HuH-7 (cell line): ENCODE measurements at places on chromosomes 4 and X.

- no peak for DNase-seq
Measured at GRCh38 chr4:24894243-24894642, 18.6 kb downstream of the CCDC149 start.

GRCh38 chrX:39599339-39599738 is 498.4 kb downstream of the BCOR start:
- no peak for DNase-seq

DNA sequence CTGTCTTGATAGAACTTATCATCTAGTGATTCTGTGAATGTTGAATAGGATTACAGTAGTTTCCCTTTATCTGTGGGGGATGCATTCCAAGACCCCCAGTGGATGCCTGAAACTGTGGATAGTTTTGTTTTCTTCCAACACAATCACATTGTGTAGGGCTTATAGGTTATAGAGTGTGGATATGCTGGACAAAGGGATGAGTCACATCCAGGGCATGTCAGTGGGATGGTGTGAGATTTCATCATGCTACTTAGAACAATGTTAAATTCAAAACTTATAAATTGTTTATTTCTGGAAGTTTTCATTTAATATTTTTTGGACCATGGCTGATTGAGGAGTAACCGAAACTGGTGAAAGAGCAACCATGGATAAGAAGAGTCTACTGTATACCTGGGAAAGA is 432.3 kb upstream of the ATOH1 start:
- DNase-seq, result no peak

- DNase-seq, result no peak
Measured at GRCh38 chr4:134216411-134216810, 14.8 kb upstream of the PABPC4L start.

- no peak for DNase-seq
Measured at GRCh38 chr4:174154215-174154854, 129.1 kb downstream of the FBXO8 start.

GRCh38 chr4:95232358-95233156 is 316.2 kb downstream of the UNC5C start:
- no peak for DNase-seq

GRCh38 chr4:138540056-138540800 is 298.1 kb upstream of the SLC7A11 start:
- no peak for DNase-seq

GRCh38 chr4:183149616-183150539 is 50.8 kb downstream of the WWC2 start:
- no peak for DNase-seq

GRCh38 chr4:147651563-147651962 is 32.4 kb downstream of the PRMT9 start:
- no peak for DNase-seq

DNA sequence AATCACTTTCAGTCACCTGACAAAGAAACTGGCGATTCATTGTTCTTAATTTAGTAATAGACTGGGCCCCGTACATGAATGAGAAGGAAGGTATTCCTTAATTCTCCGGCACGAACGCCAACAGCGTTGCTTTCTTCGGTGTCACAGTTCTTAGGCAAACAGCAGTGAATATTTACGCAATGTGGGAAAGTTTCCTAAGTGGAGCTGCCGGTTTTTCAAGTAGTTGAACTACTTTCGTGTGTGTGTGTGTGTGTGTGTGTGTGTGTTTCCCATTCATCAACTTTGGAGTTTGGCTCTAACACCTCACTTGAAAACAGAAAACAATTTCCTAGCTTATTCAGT is 651 bp downstream of the NXT2 start:
- peak; percentile 8 for DNase-seq

- no peak for DNase-seq
Measured at GRCh38 chrX:136531951-136532350, at the start of gene VGLL1. Gene VGLL1, plus strand, starts transcription at chrX:136532215. Its CDS starts 3,806 bp downstream, at chrX:136536021.

GRCh38 chr4:20353646-20354045 is 101.9 kb downstream of the SLIT2 start:
- no peak for DNase-seq

DNA sequence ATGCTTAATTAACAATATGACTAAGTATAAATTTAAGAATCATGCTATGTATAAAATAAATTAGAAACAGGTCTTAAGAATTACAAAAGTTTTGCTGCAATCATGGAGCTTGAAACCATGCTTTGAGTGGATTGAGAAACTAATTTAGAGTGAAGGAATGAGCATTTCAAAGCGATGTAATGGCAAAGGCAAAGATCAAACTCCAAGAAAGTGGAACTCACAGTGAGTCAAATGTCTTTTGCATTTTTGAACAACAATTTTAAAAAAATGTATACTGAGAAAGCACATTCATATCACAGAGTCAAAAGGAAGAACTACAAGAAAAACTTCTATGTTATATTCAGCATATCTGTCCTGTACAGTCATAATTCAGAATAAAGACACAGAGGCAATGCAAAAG is 6.6 kb downstream of the GPRIN3 start:
- no peak for DNase-seq

GRCh38 chr4:150514709-150515108 is 67.2 kb upstream of the MAB21L2 start:
- DNase-seq, result no peak

- no peak for DNase-seq
Measured at GRCh38 chrX:148540671-148541583, 40.5 kb downstream of the AFF2 start.

DNA sequence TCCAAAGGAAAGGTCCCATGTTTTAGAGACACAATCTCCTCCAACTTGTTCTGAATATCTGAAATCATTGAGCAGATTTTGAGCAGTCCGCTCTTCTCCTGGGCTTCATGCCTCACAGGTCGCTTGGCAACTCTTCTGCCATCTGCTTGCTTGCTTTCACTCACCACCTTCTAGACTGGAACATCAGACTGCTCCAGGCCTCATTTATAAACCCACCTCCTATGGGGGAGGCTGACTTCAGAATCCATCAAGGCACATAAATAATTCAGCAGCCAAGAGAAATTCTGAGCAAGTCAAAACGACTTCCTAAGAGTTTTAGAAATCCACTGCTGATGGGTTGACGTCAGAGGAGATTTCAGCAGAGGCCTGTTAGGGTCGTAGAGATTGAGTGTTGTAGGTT is 64.1 kb downstream of the FAM184B start:
- no peak for DNase-seq

- DNase-seq, result peak; percentile 24
Measured at GRCh38 chrX:40314070-40314469, 216.3 kb upstream of the BCOR start.

- no peak for DNase-seq
Measured at GRCh38 chr4:77849278-77849965, 13.2 kb upstream of the MRPL1 start.

DNA sequence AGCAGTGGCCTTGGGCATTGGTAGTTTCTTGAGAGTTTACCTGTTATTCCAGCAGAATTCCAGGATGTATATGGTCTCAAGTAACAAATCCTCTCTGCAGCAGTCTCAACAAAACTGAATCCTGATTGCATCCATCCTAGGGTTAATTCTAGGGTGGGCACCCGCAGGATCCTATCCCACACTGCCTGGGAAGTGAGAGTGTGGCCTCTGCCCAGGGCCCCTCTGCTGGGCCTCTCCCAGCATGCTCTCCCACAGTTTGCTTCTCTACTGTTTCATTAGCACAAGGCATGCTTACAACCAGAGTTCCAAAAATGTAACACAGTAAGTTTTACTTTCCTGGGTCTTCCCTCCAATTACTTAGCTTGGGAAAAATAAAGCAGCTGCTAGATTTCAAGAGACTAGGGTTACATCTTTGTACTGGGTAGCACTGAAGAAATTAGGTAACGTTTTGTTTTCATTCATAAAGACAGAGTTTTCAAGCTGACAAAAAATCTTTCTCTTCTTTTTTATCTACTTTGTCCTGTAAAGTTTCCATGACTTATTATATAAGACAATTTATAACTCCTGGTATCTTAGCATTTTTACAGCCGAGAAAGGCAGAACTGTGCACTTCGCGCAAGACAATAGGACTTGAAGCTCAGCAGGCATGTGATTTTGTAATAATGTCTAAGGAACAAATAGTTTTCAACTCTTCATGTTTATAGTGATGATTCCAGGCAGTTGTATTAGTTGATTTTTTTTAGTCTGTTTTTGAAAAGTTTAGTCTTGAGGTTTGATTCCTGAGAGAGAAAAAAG is 131.2 kb upstream of the PCDH18 start:
- DNase-seq, result no peak

GRCh38 chrX:132090403-132091159 is 37.2 kb downstream of the FRMD7 start:
- DNase-seq, result no peak

- no peak for DNase-seq
Measured at GRCh38 chrX:150099316-150099715, 161.0 kb upstream of the EOLA2 start.

DNA sequence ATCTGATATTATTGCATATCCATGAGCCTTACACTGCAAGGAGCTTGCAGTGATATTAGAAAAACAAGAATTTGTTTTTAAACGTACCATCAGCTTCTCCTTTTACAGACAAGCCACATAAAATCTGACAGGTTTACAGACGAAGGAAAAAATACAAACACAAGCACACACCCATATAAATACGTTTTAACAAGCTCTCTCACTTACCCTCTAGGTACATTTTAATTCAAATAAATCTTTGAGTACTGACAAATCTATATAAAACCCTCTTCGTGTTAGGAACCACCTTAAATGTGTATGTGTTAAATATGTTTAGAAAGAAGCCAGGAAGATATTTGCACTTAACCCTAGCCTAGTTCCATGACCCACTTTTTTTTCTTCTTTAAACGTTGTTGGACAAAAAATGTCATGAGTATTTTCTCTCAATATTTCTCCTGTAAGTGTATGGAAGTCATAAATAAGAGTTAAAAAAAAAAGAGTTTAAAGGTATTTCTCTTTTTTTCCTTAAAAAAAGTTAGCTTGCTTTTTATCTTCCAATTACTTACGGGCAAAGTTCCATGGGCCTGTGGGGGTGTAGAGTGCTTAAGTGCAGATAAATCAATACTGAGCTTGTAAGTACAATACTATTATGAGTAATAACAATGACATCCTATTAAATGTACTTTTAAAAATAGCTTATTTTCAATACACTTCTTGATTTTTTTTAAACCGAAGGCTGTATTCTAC is 1.5 kb downstream of the ARAP2 start:
- DNase-seq, result no peak

DNA sequence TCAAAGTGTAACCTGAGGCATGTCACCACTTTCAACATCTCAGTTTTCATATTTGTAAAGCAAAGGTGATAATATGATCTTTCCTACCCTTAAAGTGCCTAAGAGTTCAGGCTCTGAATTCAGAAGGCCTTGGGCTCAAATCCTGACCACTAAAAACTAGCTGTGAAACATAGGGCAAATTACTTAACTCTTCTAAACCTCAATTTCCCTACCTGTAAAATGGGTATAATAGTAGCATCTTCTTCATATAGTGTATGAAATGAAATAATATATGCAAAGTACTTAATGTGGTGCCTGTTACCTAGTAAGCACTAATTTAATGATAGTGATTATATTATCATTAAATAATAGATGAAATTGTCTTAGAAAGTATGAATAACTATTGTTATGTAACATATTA is 7.0 kb upstream of the WDR44 start:
- no peak for DNase-seq

DNA sequence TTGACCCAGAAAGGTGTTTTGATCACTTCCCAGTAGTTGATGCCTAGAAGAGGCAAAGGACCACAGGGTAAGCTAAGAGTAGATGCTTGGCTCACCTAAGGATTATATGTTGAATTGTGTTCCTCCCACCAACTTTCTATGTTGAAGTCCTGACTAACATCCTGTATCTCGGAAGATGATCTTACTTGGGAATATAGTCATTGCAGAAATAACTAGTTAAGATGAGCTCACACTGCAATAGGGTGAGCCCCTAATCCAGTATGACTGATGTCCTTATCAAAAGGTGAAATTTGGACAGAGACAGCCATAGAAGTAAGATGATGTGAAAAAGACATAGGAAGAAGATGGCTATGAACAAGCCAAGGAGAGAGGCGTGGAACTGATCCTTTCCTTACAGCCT is 3.3 kb upstream of the HMGB2 start:
- no peak for DNase-seq

DNA sequence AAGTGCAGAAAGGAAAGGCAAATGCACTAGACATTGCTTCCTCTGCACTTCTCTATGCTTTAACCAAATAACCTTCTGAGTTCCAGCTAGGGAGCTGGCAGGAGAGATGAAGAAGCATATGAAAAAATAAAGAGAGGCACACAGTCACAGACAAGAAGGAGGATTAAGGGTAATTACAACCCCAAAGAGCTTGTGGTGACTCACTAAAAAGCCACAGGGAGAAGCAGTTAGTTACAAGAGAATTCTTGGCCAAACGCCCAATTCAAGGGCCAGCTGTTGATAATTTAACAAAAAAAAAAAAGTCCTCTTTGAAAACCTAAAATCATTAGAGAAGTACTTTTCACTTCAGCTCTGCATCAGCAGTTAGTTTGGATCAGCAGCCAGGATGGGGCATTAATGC is 478.0 kb downstream of the KCNIP4 start:
- no peak for DNase-seq

DNA sequence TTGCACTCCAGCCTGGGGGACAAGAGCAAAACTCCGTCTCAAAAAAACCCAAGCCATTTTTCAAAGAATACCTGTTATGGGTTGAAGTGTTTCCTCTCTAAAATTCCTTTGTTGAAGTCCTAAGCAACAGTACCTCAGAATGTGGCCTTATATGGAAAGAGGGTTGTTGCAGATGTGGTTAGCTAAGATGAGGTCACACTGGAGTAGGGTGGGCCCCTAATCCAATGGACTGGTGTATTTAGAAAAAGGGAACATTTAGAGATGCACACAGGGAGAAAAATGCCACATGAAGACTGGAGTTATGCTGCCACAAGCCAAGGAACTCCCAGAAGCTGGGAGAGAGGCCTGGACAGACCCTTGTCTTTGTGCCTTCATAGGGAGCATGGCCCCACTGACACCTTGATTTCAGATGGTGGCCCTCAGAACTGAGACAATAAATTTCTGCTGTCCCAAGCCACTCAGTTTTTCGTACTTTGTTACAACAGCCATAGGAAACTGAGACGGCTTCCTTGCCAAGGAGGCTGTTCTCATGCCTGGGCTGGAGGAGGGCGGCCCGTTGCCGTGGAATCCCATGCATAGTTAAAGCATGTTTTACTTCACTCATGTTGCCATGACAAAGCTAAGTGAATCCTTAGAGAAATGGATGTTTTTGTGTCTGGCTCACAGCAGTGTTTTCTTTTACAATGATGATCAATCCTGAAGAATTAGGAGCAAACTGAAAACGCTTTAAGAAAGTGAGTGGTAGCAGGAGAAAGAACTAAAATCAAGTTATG is 16.5 kb downstream of the TRAPPC2 start:
- no peak for DNase-seq
